ENCODE measurements at places on chromosomes 3 and 15. TPM values are rescaled to one million over a fixed set of nuclear protein-coding genes. Genes with fewer than 3 reads are reported as not detected.
A peak's percentile ranks its signal among the peaks of the same experiment; 100 is the strongest.

Gene GPR62
- total RNA-seq, result not detected

Gene CKMT1B
- total RNA-seq, result not detected

Gene GOLGA8S
- total RNA-seq, result not detected

- no peak for DNase-seq
These were observed 7.8 kb upstream of the TM2D3 start for GRCh38 chr15:101660005-101660404.

- peak; percentile 90 for DNase-seq
These were observed 110.6 kb upstream of the MEF2A start for GRCh38 chr15:99454941-99455788.

DNA sequence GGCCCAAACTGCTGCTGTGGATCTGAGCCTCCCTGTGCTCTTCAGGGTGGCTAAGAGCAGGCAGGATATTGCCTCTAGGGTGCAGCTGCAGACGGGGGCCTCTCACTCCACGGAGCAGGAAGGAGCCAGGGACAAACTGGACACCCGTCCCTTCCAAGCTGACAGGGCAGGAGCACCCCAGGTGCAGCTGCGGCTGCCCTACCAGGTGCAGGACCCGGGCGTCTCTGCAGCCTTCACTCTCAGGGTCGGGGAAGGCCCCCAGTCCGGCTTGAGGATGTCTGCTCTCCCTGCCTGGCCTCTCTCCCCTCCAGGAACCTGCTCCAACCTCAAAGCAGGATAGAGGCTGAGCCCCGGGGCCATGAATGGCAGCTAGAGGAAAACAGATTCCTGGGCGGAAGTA, 1554.9 kb upstream of the CADM2 start:
- no peak for DNase-seq

DNA sequence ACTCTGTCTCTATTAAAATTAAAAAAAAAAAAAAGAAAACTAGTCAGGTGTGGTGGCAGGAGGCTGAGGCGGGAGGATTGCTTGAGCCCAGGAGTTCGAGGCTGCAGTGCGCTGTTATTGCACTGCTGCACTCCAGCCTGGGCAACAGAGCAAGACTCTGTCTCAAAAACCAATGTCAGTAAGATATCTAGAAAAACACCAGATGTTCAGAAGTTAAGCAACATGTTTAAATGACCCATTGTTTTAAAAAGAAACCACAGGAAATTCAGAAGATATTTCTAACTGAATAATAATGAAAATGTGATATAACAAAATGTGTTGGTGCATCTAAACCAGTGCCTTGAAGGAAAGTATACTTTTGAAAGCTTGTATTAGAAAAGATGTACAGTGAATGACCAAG, 203.4 kb upstream of the CGNL1 start:
- no peak for DNase-seq

DNA sequence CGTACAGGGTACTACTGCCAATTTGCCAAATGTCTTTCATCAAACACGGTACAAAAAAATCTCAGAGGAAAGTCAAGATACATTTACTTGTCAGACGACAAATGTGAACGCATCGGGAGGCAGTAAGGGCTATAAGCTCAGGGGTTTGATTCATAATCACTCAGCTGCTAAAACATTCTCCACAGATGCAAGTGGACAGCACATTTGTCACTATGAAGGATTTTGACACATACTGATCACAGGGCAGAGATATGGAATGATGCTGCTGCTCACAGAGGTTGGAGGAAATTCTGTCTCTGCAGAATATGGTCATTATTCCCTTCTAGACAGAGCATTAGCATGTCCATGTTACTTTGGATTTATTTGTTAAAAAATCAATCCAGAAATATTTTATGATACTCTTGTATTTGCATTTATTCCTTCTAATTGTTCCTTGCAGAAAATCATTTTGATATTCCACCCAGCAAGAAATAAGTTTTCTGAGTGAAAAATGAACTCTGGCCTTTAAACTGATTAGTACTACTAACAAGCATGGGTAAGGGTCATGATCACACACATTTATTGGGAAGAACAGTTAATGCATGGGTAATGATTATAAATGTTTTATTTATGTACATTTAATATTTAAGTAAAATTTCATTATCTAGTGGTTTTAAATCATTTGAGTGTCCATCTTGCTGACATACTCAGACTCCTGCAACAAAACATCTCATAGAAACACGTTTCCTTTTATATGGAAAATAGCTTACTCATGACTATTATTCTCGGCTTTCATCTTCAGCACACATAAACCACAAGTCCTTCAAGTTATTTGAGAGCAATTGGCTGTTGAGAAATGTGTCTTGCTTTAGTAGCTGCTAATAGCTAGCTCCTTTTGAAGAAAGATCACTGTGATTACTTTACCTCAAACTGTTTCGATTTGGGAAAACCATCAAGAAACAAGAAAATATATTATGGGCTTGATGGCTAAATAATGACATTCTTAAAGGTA, 559.3 kb downstream of the MECOM start:
- DNase-seq, result peak; percentile 13

- no peak for DNase-seq
These were observed 267.2 kb downstream of the GABRG3 start for GRCh38 chr15:27238209-27238608.

DNA sequence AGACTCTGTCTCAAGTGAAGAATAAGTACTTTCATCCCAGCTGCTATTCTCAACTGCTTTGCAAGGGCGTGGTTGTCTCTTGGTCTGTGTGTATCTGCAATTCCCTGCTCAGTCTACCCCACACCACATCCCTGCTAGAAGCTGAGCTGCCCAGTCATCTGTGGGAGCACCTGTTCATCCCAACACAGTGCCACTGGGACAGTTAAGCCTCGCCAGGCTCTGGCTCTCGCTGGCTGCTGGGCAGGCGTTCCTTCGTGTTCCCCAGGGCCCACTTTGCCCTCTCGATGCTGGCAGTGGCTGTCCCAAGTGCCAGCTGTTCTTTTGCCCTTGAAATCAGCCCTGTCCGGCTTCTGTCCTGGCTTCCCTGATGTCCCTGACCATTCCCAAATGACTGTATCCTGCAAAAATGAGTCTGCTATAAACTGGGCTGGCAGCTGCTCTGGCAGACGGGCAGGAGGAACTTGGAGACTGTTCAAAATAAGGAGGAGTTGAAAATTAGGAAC, 91.6 kb upstream of the KLHL25 start:
- no peak for DNase-seq

- peak; percentile 91 for DNase-seq
These were observed 126.0 kb downstream of the FMN1 start for GRCh38 chr15:33068511-33068990.

DNA sequence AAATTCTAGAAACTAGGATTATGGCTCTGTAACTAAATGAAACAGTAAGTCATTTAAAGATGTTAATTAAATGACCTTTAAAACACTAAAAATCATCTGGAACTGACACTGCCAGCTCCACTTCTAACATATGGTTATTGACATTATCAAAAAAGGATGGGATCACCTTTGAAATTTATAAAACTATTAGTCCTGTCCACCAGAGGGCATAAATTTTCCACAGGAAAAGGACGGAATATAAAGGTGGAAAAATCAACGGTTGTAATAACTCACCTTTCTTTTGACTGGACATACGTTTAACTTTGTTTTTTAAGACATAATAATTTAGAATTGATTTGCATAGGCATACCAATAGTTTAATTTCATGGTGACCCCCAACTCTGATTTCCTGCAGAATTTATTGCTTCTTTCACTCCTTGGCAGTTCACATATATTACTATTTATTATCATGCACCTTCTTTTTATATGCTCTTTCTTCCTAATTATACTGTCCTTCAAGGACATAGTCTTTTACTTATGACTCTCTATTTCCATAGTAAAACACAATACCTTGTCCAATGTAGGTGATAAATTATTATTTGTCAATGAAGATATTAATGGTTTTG, 345.7 kb downstream of the CADM2 start:
- DNase-seq, result no peak

- no peak for DNase-seq
These were observed 77.5 kb downstream of the BOC start for GRCh38 chr3:113288881-113289280.

GRCh38 chr3:113103588-113103987, 107.8 kb upstream of the BOC start:
- no peak for DNase-seq
